ENCODE measurements at places on chromosomes 1 and 21.
A peak's percentile ranks its signal among the peaks of the same experiment; 100 is the strongest.

GRCh38 chr1:116448785-116449385 lies 75.8 kb downstream of the ATP1A1 start:
- DNase-seq: no peak

DNA sequence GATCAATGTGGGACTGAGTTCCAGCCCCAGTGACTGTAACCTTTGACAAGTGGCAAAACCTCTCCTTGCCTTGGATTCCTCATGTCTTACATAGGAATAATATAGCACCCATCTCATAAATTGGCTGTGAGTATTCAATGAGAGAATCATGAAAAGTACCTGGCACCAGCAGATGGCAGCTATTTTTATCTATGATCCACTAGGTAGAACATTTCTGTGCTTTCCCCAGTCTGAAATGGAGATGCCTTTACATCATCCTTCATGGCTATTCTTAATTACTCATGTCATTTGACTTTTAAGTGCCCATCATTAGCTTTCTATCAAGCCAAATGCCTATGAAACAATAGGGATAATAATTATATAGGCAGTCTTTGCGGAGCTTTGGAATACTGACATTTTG lies 130.1 kb downstream of the TGFB2 start:
- peak; percentile 75 for DNase-seq

- DNase-seq: no peak
Observed at GRCh38 chr1:158118713-158119402, 61.8 kb upstream of the CD1D start.

GRCh38 chr1:30384286-30385245 lies 338.8 kb downstream of the MATN1 start:
- no peak for DNase-seq

- DNase-seq: no peak
Observed at GRCh38 chr1:228374711-228375577, 31.7 kb downstream of the TRIM11 start.

- DNase-seq: no peak
Observed at GRCh38 chr1:108034396-108034795, 69.4 kb upstream of the VAV3 start.
